ENCODE measurements at places on chromosomes 5 and 9. TPM values are rescaled to one million over a fixed set of nuclear protein-coding genes. Genes with fewer than 3 reads are reported as not detected.

GRCh38 chr9:72048850-72049249 is 11.6 kb downstream of the C9orf57 start:
- ATAC-seq: no peak

- no peak for ATAC-seq
Observed at GRCh38 chr9:34343090-34343489, 13.7 kb downstream of the NUDT2 start.

DNA sequence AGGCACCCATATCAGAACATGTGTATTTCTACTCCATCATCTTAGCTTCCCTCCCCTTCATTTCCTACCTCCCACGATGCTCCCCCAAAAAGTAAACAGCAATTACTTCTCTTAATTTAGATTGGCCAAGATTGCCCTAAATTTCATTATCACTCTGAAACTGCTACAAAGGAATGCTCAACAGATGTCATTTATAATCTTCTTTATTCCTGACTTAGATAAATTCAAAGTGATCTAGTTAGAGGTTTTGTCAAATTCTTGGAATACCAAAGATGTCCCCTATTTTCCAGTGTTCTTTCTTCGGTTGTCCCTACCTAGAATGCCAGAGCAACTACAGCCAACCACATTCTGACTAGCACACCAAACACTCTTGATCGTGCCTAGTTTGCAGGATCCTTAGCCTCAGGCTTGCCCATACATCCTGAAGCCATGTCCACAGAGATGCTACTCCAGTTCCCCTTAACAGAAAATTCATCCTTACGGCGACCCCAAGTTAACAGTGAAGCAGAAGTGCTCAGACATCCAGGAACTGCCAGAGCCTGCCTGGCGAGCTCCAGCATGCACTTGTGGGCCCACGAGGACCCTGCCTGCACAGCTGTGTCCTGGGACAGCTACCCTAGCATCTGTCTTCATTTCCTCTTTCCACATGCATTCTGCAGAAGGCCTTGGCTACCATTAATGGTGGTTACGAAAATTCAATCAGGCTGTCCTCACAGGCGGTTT is 31.6 kb downstream of the DAP start:
- no peak for ATAC-seq

- ATAC-seq: no peak
Observed at GRCh38 chr5:57414857-57415256, 67.8 kb downstream of the ACTBL2 start.

GRCh38 chr9:22452415-22453010 is 5.9 kb downstream of the DMRTA1 start:
- ATAC-seq: peak; percentile 57

GRCh38 chr5:170571875-170572852 is 68.3 kb downstream of the KCNIP1 start:
- no peak for ATAC-seq

CDH6 gene
- total RNA-seq: 0.60 TPM

All from esophagus mucosa (tissue), 1 donor.